AG20443 (cell line): ENCODE measurements at places on chromosomes 6 and 20.

- DNase-seq: no peak
These were observed 72.8 kb downstream of the CD83 start for GRCh38 chr6:14190191-14190928.

GRCh38 chr6:73696966-73697655, 1.1 kb downstream of the CD109 start:
- DNase-seq: no peak

DNA sequence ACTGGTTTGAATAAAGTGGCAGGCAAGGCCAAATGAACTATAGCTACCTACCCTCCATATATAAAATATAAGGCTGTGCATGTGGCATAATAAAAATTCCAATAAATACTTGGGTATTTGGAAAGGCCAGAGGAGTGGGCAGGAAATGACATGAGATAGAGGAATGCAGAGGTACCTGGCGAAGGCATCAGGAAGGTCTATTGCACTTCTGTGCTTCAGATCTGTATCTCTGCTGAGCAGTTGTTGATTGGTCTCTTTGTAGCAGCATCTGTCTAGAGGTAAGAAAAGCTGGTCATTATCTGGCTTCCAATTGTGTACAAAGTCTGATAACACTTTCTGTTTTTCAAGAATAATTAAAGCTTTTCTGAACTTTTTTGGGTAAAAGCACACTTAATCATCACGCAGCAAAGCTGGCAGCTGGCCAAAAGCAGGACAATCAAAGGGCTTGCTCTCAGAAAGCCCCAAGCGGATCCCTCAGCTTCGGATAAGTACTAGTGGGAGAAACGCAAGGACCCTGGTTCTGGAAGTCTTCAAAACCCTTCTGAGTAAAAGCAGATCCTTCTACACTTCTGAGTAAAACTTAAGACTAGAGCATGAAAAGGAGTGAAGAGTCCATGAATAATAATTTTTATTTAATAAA, 120.1 kb upstream of the TCF21 start:
- no peak for DNase-seq

DNA sequence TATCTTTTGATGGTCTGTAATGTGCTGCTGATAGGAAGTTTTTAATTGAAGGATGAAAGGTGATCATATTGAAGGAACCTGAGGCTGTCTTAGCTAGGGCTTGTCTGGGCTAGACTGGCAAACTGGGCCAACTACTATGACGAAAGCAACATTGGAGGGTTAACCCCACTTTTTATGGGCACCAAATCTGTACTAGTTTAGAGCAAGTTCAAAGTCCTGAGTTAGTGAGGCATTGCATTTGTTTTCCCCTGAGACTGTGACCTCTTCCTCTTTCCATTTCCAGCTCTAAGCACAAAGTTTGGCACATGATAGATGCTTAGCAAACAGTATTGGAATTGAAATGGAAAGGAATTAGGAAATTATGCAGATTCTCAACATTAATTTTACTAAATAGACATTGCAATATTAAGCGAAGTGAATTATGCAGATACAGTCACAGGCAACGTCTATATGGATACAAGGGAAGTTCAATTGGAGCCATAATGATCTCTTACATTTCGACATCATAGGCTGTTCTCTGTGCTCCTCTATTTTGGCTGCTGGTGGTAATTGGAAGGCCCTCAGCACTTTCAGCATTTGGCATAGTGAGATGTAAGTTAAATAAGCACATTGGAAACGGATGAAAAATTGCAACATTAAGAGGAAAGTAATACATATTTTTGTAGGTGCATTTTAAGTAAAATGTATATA, 22.2 kb downstream of the CEP57L1 start:
- DNase-seq: no peak

- DNase-seq: no peak
These were observed 102.7 kb downstream of the TRDN start for GRCh38 chr6:123533862-123534648.

GRCh38 chr6:73519926-73520687, 725 bp downstream of the EEF1A1 start:
- DNase-seq: peak; percentile 66

- DNase-seq: no peak
These were observed 21.7 kb downstream of the UBD start for GRCh38 chr6:29537714-29538403.

- peak; percentile 62 for DNase-seq
These were observed 12.9 kb upstream of the ZNF343 start for GRCh38 chr20:2521369-2522305.

GRCh38 chr6:132279592-132280139, 121.6 kb downstream of the MOXD1 start:
- DNase-seq: peak; percentile 71

DNA sequence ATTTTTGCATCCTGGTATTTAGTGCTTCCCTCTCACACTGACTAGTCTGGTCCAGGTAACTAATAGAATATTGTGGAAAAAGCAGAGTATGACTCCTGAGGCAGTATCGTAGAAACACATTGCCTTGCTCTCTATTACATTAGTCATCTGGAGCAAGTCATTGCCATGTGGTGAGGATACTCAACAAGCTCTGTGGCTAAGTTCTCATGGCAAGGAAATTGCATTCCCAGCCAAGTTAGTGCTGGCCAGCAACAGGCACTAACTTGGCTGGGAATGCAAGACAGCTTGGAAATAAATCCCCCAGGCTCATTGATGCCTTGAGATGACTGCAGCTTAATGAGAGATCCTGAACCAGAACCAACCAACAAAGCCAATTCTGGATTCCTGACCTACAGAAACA, 39.7 kb upstream of the HTR1B start:
- DNase-seq: no peak

GRCh38 chr6:81682235-81682795, 70.2 kb downstream of the TENT5A start:
- DNase-seq: no peak

DNA sequence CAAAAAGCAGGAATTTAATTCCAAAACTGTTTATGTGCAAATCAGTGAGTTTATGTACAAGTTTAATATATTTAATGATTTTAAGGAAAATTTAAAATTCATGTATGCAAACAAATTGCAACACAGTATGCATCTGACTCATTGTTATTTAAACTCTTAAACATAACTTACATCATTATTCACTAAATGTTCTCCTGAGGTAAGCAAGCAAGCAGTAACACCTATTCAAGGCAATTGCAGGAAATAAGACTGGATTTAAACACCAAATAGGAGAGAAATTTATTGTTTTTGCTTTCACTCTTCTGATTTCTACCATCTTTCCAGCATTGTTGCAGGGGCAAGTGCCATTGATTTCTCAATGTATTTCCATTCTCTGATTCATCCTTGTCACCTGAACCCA, 239.5 kb downstream of the TFAP2A start:
- DNase-seq: no peak

DNA sequence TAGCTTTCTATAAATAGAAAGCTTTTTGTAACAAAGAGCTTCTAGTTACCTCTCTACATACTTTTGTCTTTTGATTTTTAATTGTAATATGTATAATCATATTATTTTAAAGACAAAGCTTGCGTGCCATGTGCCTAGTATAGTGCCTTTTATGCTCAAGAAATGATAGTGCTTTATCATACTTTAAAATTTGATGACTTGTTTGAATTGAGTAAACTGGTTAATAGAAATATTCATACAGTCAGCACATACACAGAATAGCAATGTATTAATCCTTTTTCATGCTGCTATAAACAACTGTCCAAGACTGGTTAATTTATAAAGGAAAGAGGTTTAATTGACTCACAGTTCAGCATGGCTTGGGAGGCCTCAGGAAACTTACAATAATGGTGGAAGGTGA, 313.0 kb downstream of the FRK start:
- no peak for DNase-seq

DNA sequence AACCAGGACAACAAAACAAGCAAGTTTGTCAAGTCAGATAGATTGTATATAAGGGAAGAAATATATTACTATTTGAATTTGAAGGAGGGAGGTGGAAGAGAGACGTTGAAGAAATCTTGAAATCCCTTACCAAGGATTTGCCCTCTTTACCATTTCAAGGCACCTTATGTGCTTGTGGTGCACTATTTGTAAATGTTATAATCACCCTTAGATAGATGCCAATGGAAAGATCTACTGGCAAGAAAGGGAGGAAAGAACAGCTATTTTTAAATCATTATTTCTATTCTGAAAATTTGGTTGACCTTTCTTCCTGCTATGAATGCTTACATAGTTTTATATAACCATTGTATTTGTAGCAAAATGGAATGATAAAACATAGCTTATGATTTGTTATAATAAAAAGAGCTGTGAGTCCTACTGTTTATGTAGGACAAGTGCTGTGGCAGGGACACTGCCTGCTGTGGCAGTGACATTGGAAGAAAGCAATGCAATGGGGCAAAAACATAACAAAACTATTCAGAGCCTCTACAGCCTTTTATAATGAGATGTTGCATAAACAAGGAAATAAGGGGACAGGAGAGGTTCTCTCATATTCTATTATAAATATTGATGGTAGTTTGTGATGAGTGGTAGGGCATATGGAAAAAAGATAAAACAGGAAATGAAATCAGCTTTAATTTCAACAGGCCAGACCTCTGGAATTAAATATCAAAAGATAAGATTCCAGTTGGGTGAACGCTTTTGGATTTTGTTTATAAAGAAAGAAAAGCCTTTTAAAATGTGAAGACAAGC, 1145.2 kb upstream of the GJE1 start:
- no peak for DNase-seq

DNA sequence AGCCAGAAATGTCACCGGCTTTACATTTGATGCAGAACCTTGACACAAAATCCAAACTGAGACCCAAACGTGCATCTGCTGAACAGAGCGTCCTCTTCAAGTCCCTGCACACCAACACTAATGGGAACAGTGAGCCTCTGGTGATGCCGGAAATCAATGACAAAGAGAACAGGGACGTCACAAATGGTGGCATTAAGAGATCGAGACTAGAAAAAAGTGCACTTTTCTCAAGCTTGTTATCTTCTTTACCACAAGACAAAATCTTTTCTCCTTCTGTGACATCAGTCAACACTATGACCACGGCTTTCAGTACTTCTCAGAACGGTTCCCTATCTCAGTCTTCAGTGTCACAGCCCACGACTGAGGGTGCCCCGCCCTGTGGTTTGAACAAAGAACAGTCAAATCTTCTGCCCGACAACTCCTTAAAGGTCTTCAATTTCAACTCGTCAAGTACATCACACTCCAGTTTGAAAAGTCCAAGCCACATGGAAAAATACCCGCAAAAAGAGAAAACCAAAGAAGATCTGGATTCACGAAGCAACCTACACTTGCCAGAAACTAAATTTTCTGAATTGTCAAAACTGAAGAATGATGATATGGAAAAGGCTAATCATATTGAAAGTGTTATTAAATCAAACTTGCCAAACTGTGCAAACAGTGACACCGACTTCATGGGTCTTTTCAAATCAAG, 108.4 kb downstream of the RTN4IP1 start:
- DNase-seq: no peak

DNA sequence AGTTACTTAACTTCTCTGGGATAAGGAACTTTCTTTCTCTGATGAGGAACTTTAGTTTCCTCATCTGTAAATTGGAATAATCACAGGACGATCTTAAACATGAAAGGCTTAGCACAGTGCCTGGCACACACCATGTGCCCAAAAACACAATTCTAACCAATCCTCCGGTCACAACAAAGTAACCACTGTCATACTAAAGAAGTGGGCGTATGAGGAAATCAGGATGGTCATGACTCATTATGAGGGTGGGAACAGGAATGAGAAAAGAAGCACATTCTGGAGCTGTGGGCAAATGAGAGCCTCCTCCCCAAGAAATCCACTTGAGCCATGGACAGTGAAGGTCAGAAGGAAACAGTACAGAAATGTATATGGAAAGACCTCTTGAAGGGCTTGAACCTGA, 82.9 kb downstream of the LRFN2 start:
- DNase-seq: no peak

DNA sequence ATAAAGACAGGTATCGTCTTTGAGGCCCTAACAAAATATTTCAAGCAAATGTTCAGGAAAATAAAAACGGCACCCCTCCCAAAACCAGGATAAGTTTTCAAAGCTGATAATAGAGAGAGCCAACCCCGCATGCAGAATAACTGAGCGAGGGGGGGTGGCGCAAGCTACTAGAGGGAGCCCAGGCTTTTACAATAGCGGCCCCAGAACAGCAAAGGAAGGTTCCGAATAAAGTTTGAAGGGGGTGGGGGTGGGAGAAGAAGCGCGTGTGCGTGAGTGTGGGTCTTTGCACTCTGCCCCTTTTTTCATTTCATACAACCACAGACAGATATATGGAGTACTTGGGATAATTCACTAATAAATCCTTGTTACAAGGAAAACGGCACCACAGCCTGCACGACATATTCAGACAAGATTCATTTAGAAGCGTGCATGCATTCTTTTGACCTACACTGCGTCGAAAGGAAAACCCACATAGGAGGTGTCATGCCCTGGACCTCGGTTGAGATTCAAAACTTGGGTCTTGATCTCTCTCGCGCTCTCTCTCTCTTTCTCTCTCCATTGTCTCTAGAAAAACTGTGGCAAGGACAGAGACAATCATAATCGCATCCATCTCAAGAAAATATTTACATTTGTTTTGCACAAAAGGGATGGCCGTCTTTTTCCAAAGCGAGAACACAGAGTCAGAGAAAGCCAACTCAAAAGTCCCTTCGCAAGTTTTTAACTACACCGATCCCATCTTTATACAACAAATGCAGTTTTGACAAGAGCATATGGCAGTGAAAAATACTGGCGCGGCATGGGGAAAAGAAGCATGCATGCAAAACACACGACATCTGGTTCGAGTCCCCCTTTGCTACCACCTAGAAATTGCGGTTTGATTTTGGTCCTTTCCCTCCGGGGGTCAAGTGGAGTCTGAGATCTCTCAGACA, 1.6 kb downstream of the OLIG3 start:
- no peak for DNase-seq

DNA sequence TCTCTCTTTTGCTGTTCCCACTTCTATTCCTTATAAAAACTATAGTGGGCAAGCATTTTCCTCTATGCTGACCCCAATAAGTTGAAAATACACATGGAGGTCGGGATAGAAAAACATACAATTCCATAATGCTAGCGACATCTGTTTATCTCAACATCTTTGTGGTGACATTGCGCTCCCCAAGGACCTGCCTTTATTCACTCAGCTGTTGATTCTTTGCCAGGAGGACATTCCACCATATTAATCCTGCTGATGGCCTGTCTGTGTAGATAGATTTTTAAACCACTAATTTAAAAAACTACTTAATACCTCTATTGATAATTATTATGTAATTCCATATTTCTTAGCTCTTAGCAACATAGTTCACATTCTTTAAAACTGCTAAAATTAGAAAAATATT, 555.3 kb upstream of the MAP3K7 start:
- no peak for DNase-seq

GRCh38 chr6:43180985-43181384, 1.0 kb upstream of the CUL9 start:
- no peak for DNase-seq

DNA sequence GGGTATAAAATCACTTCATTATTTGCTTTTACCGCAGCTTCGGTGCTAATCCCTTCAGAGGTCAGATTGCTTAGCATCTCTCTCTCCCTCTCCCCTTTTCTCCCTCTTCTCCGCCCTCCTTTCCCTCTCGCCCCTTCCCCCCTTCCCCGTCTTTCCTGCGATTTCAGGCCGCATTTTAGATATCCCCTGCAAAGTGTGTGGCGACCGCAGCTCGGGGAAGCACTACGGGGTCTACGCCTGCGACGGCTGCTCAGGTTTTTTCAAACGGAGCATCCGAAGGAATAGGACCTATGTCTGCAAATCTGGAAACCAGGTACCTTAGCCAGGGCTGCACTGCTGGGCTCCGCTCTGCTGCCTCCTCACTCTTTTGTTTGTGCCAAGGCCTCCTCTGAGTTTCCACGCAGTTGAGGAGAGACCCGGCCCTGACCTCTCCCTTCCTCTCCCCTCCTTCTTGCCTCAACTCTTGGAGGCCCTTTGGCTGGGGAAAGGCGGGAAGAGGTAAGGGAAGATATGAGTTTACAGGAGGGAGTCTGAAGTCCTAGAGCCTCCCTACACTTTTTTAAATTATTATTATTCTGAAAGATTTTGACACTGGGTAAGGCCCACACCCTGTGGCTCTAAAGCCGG, 5.6 kb downstream of the NR2E1 start:
- no peak for DNase-seq
